ENCODE measurements at places on chromosomes 7 and 10.

- no peak for DNase-seq
Observed at GRCh38 chr10:114751856-114752255, 69.7 kb upstream of the FHIP2A start.

- DNase-seq, result no peak
Observed at GRCh38 chr7:99720800-99721595, 14.0 kb downstream of the CYP3A7 start.

GRCh38 chr10:81026591-81026990 is 488.9 kb downstream of the SH2D4B start:
- DNase-seq, result no peak

DNA sequence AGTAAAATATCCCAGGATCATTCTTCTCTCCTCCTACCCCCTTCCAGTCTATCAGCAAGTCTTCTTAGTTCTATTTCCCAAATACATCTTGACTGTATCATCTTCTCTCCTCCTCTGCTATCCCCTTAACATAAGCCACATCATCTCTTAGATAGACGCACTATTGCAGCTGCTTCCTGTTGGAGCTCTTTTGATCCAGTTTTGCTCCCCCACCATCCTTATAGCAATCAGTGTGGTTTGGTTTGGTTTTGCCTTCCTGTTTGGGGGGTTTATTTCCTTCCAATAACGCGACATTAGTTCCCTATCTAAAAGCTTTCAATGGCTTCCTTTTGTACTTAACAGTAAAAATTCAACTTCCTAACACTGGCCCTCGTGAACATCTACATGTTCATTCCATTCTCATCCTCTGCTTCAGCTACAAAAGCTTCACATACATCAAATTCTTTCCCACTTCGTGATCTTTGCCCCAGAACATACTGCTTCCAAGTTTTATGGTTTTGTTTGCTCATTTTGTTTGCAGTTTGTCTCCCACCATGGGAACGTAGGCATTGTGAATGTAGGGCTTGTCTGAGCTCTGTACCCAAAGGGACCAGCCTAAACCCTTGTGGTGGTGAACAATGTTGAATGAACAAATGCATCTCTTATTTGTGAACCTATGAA is 33.7 kb upstream of the PLXDC2 start:
- no peak for DNase-seq

DNA sequence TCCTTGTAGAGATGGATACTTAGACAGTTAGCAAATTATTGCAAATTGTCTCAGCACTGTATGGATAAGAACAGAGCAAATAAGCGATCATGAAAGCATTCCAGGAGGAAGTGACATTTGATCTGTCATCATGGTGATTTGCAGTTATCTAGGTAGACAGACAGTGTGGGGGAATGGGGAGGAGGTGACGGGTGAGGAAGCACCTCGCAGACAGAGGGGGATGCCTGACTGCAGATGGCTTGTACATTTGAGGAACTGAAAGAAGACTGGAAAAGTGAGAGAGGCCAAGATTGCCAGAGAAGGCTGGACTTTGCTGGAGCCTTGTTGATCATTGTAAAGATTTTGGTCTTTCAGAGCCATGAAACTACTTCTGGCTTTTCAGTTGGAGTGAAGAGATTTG is 318.2 kb upstream of the CELF2 start:
- DNase-seq, result no peak

DNA sequence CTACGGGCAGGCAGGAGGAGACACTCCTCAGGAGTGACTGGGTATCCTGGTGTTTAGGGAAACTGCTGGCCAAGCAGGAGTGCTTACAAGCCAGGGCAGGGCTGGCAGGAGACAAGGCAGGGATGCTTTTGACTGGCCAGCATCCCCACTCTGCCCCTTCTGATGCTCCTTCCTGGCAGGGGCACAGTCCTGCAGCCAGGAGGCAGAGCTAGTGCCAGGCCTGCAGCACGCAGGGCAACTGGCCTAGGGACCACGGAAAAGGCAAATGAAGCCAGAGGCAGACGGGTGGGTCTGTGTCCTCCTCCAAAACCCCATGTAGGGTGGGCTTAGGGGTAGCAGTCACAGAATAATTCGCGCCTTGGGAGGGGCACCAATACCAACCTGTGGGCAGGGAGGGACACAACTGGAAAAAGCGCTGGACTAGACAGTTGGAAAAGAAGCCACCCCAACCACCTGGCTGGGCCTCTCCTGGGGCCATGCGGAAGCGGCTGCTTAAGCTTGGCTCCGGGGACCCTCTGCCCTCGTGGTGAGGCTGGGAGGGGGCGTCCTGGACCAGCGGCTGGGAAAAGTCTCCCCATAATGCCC is 4.8 kb downstream of the IMPDH1 start:
- no peak for DNase-seq

GRCh38 chr7:153475239-153475638 is 577.0 kb upstream of the DPP6 start:
- DNase-seq, result no peak

DNA sequence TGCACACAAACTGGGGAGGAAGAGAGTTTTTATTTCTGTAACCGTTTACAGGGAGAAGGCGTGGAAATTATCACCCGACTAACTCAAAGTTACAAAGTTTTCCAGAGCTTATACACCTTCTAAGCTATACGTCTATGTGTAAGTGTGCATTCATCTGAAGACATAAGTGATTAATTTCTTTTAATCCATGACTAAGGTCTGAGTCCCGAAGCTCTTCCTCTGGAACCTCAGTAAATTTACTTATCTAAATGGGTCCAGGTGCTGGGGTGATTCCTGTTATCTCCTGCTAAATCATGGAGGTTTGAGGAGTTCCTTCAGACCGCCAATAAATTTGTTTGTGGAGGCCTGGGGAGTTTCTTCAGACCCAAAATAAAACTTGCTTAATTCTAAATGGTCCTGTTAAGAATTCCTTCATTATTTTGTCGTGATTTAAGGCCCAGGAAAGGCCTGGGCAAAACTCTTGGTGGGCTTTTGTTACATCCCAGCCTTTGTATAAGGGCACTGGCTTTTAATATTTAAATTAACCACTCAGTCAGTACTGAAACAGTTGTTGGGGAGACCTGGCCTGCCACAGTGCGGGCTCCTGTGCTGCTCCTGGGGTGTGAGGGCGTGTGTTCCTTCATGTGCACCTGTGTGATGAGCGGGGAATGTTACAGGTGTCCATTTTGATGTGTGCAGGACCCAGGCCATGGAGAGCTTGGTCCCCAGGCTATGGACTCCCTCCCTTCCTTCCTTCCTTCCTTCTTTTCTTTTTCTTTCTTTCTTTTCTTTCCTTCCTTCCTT is 5.8 kb upstream of the METTL27 start:
- no peak for DNase-seq

DNA sequence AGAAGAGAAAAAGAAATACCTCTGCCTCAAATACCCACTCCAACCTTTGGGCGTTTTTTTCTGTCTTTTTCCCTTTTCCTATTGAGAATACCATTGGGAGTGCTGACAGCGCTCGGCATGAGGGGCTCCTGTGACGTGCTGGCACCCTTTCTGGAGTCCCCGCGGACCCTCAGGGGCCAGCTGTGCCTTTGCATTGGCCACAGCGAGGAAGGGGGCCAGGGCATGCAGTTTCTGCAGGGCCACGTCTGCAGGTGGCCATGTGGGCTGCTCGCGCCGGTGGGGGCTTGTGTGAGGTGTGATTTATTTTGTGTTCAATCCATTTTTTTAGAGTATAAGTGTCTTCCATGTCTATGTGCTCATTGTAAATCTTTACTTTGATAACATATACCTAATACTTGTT is 57.4 kb downstream of the INPP5A start:
- no peak for DNase-seq
